ENCODE measurements at places on chromosomes 11 and 22.
A peak's percentile ranks its signal among the peaks of the same experiment; 100 is the strongest.

- DNase-seq, result no peak
Observed at GRCh38 chr11:10289765-10290380, 4.1 kb downstream of the SBF2 start.

GRCh38 chr11:19723572-19724342 is 11.1 kb downstream of the NAV2 start:
- peak; percentile 25 for DNase-seq

GRCh38 chr22:20427104-20427944 is 10.3 kb downstream of the SCARF2 start:
- no peak for DNase-seq

- no peak for DNase-seq
Observed at GRCh38 chr11:9688716-9689511, 25.0 kb downstream of the SWAP70 start.

DNA sequence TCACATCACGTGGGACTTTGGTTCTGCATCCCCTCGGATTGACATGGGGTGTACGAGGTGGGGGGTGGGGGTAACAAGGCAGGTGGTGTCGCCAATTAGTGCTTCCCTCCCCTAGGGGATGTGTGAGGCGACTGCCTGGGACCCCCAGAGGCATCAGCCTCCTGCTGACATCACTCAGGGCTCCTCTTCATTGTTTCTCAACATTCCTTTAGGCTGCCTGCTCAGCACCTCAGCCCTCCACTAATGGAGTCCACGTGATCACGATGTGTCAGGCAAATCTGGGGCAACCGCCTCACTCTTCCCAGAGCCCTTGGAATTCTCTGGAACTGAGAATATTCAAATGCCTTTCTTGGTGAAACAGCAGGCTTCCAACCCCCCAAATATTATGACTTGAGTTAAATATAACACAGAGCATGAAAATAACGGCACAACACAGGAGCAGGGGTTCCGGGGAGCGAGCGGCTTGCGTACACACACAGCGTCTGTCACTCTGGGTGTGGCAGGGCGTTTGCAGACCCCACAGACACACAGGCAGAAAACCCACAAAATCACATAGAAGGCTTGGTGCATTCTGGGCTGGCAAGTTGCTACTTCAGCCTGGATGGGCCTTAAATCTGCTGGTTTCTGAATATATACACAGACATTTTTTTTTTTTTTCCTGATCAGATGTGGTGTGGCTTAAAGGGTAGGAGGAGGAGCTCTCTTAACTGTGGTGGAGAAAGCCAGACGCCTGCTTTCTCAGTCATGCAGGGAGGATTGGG is 170.1 kb upstream of the CADM1 start:
- no peak for DNase-seq

DNA sequence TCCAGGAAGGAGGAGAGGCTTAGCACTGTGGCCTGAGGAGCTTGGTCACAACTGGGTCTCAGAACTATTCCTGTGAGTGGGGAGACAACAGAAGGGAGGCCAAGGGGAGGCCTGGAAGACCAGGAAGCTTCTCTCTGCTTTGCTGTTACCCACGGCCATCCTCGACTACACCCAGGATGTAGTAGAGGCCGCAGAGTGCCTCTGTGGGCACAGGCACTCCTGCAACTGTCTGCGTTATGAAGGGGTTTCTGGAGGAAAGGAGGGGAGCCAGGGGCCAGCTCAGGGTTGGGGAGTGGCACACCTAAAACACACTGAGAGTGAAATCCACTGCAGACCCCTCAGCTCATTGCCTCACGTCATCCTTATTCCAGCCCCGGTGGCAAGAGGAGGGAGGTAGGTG is 3.8 kb upstream of the MFRP start:
- no peak for DNase-seq

All from stimulated activated naive CD8-positive, alpha-beta T cell treated with anti-CD3 and anti-CD28 coated beads, Interleukin-15, Interleukin-2, amounts not matched to agents 100 U/mL and 50 U/mL, for 24 hours (primary cell).